ENCODE measurements at places on chromosomes 6 and 20.
A peak's percentile ranks its signal among the peaks of the same experiment; 100 is the strongest.

GRCh38 chr6:161228921-161229591 lies 44.8 kb downstream of the AGPAT4 start:
- no peak for DNase-seq

DNA sequence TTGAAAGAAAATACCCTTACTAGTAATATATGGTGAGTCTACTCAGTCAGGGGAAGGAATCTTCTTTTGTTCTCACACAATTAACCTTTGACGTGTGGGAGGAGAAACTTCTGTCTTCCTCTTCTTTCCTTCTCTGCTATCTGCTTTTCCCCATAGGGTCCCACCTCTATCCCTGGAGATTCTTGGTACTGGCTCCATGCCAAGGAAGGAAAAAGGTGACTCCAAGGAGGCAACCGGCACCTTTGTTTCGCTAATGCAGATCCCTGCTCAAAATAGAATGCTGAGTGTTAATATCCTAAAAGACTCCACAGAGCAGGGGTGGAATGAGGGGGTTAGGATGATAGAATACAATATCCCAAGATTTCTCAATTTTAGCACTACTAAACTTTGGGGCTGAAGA lies 116.7 kb downstream of the CD164 start:
- no peak for DNase-seq

GRCh38 chr6:83615025-83615999 lies 93.6 kb downstream of the SNAP91 start:
- peak; percentile 63 for DNase-seq

- DNase-seq: peak; percentile 40
Measured at GRCh38 chr6:29661071-29661470, 4.2 kb downstream of the MOG start.

DNA sequence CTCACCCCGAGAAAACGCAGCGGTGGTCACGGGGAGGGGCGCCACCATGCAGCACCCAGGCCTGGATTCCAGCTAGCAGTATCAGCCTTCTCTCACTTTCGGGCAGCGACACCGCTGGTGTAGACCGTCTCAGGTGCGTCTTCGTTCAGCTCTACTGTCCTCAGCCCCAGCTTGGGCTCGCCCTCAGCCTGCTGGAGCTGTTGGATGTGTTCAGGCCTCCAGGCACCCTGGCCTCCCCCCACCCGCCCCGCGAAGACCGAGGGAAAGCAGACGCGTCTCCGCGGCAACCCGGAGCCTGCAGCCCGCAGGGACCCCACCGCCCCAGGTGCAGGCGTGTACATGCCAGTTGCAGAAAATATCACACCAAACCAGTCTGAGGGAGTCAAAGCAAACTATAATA lies 60.8 kb upstream of the CARMIL1 start:
- DNase-seq: peak; percentile 88

DNA sequence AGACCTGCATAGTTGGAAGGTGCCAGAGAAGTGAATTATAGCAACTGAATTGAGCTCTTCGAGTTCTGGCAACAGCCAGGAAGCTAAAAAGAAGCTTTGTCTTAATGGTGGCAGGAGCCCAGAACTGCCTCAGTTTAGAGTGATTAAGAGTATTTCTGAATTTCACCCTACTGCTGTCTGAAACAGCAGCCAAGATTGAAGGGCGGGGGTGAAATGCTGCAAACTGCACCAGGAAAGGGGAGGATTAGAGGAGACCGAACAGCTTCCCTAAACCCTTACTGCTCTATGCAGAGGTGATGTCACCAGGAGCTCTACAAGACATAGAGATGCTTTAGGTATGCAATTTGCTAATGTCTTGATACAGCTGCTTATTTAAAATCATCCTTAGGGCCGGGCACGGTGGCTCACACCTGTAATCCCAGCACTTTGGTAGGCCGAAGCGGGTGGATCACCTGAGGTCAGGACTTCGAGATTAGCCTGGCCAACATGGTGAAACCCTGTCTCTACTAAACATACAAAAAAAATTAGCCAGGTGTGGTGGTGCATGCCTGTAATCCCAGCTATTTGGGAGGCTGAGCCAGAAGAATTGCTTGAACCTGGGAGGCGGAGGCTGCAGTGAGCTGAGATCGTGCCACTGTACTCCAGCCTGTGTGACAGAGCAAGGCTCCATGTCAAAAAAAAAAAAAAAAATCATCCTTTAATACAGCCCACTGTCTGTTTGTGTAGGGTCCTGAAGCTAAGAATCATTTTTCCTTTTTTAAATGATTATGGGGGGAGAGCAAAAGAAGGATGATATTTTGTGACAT lies 91.7 kb upstream of the IYD start:
- no peak for DNase-seq

- peak; percentile 63 for DNase-seq
Measured at GRCh38 chr6:130018744-130019325, 454 bp downstream of the L3MBTL3 start.

- no peak for DNase-seq
Measured at GRCh38 chr6:149467265-149467664, 17.5 kb downstream of the ZC3H12D start.

- no peak for DNase-seq
Measured at GRCh38 chr6:87494761-87495422, 22.1 kb downstream of the SLC35A1 start.

DNA sequence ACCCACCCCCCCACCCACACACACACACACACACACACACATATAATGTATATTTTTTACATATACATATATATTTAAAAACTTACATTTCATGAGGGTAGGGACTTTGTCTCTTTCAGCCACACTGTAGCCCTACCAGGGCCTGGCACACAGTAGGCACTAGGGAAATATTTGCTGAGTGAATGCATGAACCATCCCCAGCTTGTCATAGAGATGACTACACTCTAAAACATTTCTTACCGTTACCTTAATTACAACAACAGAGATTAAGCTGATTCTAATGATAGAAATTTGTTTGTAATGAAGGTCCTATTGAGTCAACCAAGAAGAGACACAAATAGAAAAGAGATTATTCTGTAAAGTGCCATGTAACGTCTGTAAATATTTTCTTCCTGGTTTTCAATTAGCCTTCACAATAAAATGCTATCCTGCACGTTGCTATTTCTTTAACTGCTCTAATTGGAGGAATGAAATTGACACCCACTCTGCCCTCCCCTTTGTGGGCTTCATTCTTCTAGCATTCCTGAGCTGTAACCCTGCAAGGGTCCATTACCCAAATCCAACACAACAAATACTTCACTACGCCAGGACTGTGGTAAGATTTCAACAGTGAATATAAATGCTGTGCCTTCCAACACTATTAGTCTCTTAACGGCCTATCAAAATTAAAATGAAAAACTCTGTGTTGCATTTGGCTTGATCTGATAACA lies 30.8 kb downstream of the SIM1 start:
- no peak for DNase-seq

DNA sequence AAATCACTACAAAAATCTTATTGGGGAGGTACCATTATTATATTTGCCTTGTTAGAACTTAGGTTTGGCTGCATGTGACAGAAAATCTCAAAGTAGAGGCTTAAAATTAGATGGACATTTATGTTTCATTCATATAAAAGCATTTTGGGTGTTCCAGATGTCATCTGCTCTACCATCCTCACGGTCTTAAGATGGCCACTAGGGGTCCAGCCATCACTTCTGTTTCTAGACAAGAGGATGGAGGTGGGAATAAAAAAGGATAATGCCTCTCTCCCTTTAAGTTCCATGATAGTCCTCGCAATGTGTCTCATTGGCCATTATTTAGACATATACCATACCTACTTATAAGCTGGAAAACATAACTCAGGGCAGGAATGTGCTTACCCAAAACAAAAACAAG lies 929.5 kb downstream of the KIF16B start:
- DNase-seq: no peak

DNA sequence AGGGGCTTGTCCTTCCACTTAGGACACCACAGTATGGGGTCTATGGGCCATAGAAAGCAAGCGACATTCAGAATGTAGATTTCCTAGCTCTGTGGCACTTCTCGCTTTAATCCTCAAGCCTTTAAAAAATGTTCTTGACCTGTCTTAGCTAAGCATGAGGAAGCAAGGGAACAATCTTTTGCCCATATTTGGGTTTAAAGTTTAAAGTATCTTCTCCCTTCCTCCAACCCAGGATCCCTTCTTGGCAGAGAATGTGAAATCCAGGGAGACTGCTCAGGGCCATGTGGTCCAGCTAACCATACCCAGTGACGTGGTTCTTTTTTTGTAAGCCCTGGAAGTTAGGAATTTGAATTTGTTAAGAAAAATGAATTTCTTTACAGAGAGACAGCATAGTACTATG lies 289.9 kb downstream of the BTBD9 start:
- DNase-seq: no peak

DNA sequence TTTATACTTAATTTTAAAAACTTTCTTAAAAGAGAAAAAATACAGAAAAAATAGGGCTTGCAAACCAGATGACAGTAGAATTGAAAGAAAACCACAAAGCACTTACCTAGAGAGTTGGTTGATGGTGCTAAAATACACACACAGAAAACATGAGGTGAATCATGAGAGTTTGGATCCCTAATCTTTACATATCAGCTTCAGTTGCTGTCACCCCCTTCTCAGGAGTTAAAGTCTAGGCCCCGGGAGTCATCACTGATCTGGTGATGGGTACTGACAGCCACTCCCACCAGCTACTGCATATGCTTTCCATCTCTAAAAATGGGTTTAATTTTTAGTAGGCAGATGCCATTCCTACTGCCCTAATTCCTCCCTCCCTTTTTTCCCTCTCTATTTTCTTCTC lies 16.7 kb downstream of the TSBP1 start:
- DNase-seq: no peak
